Glomerular endothelial cell (primary cell): ENCODE measurements at places on chromosomes 12 and 14. TPM values are rescaled to one million over a fixed set of nuclear protein-coding genes. Genes with fewer than 3 reads are reported as not detected.
A peak's percentile ranks its signal among the peaks of the same experiment; 100 is the strongest.

DNA sequence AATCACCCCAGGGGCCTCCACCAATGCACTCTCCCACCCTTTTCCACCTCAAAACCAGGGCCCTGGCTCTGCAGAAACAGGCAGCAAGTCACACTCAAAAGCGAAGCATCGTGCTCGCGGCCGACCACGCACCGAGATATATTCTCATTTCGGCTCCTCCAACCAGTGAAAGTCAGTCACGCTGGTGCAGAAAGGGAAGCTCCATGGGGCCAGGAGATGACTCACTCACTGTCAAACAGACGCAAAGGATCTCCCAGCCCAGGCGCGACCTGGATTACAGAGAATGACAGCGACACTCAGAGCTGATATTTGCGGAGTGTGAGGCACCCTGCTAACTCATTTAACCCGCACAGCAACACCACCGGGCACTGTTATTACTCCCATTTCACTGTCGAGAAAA, 173.6 kb downstream of the CALM1 start:
- no peak for DNase-seq

Gene TMTC1
- total RNA-seq: 1.2 and 4.7 TPM in 2 replicates

GRCh38 chr14:83297361-83297760, 1763.7 kb upstream of the SEL1L start:
- no peak for DNase-seq

GRCh38 chr14:45095143-45095542, 11.2 kb downstream of the PRPF39 start:
- DNase-seq: no peak

GRCh38 chr12:123602651-123603195, 824 bp downstream of the DDX55 start:
- no peak for DNase-seq

GRCh38 chr12:132056320-132056719, 87.8 kb downstream of the DDX51 start:
- no peak for DNase-seq

- no peak for DNase-seq
Observed at GRCh38 chr12:65367396-65367795, 88.9 kb downstream of the MSRB3 start.

GRCh38 chr14:70281939-70282338, 77.5 kb downstream of the COX16 start:
- no peak for DNase-seq

GRCh38 chr12:120818416-120818815, 85.7 kb downstream of the SPPL3 start:
- DNase-seq: no peak

DNA sequence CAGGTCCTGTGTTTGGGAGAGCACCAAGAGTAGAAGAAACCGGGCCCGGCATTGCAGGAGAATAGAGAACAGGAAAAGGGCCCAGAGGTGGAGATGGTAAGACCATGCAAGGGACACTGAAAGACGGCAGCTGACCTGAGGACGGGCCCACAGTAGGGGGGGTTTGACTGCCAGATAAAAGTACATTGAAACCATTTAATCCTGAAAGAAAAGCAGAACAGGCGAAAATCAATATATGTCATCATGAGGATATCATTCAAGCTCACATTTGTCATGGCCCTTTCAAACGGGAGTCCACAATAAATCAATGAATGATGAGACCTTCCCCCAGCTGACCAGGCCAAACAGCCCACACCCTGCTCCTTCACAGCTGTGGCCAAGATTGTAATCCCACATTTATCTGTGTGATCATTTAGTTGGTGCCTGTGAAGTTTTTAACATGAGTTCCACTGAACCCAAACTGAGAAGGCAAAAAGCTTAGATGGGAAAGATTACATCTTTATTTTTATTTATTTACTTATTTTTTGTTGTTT, 39.5 kb downstream of the E2F7 start:
- DNase-seq: no peak

Gene OR4E2
- total RNA-seq: not detected in 2 replicates

- DNase-seq: no peak
Observed at GRCh38 chr12:49501895-49502294, 36.9 kb upstream of the KCNH3 start.

Gene CLEC14A
- 318 and 389 TPM in 2 replicates for total RNA-seq

- no peak for DNase-seq
Observed at GRCh38 chr14:61315313-61315712, 6.1 kb upstream of the PRKCH start.

Gene ABCC9
- total RNA-seq: 0.92 and 1.1 TPM in 2 replicates

Gene ZNF140
- 10.0 and 15.5 TPM in 2 replicates for total RNA-seq

DNA sequence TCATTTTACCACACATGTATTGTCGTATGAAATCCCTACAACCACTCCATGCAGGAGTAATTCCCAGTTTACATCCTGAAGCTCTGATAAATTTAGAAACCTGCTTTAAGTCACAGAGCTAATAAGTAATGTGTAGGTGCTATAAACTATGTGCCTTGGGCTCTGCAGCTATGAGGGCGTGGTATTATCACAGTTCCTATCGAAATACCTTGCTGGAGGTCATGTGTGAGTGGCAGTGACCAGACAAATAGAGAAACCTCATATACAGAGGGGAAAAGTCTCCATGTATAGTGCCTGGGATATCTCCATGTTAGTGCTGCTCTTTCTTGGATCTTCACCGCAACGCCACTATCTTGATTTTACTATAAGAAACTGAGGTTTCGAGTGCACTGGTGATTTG, 883 bp upstream of the TBC1D15 start:
- DNase-seq: no peak

- peak; percentile 80 for DNase-seq
Observed at GRCh38 chr12:116381744-116382685, 104.5 kb upstream of the MED13L start.

- DNase-seq: no peak
Observed at GRCh38 chr12:130220706-130221100, 58.4 kb downstream of the FZD10 start.

Gene SYT1
- total RNA-seq: 9.6 and 13.2 TPM in 2 replicates

Gene SRGAP1
- total RNA-seq: 14.9 and 16.4 TPM in 2 replicates

DNA sequence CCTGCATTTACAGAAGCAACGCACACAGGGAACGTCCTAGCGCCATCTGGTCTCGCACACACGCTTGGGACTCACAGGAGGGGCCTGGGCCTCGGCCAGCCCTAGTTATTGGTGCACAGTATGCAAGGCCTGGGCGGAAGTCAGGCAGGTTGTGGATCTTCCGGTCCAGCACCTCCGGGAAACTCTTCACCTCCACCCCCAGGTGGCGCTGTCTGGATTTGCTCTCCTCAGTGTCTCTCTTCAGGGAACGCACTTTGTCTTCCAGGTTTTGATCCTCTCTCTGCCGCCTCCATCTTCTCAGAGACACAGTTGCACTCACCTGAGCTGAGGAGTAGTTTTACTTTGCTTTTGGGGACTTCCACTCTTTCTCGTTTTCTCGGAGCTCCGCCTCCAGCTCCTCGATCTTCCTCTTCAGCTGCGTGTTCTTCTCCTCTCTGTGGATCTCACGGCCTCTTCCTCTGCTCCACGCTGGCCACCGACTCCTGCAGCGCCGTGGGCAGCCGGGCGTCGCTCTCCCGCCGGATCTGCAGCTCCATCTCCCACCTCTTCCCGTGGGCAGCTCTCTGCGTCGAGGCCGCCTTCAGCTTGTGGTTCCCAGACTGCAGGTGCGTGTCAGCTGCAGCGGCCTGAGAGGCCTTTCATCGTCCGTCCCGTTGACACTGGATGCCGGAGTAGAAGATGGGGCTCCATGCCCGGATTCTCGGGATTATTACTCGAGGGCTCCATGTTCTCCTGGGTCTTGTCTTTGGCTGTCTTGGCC, 933.8 kb downstream of the TMEM121 start:
- DNase-seq: no peak

Gene NUAK1
- 55.3 and 68.8 TPM in 2 replicates for total RNA-seq

GRCh38 chr12:94260717-94261116, 112.3 kb downstream of the PLXNC1 start:
- DNase-seq: no peak

Gene ACTR10
- total RNA-seq: 64.2 and 67.0 TPM in 2 replicates

Gene RFX4
- not detected in 2 replicates for total RNA-seq

Gene USP30
- total RNA-seq: 6.7 and 8.2 TPM in 2 replicates

DNA sequence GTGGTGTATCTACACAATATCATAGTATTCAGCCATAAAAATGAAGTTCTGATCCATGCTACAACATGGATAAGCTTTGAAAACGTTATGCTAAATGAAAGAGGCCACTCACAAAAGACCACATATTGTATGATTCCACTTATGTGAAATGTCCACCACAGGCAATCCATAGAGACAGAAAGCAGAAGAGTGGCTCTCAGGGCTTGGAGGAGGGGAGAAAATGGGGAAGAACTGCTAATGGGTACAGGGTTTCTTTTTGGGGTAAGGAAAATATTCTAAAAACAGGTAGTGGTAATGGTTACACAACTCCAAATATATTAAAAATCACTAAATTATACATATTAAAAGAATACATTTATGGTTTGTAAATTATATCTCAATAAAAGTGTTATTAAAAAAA, 16.5 kb downstream of the SCNN1A start:
- no peak for DNase-seq

DNA sequence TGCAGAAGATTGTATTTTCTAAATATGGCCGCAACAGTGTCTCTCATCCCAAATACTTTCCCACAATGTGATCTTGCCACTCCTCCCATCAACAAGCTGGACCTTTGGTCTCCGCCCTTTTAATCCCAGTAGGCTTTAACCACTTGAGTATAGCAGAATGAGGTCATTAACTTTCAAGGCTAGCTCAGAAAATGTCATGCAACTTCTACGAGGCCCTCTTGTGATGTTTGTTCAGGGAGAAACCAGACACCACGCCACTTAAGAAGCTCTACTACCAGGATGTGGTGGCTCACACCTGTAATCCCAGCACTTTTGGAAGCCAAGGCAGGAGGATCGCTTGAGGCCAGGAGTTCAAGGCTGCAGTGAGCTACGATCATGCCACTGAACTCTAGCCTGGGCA, 20.1 kb upstream of the OR6J1 start:
- DNase-seq: no peak

Gene FITM1
- 0.29 TPM in 1 of 2 replicates, not detected in the other for total RNA-seq

DNA sequence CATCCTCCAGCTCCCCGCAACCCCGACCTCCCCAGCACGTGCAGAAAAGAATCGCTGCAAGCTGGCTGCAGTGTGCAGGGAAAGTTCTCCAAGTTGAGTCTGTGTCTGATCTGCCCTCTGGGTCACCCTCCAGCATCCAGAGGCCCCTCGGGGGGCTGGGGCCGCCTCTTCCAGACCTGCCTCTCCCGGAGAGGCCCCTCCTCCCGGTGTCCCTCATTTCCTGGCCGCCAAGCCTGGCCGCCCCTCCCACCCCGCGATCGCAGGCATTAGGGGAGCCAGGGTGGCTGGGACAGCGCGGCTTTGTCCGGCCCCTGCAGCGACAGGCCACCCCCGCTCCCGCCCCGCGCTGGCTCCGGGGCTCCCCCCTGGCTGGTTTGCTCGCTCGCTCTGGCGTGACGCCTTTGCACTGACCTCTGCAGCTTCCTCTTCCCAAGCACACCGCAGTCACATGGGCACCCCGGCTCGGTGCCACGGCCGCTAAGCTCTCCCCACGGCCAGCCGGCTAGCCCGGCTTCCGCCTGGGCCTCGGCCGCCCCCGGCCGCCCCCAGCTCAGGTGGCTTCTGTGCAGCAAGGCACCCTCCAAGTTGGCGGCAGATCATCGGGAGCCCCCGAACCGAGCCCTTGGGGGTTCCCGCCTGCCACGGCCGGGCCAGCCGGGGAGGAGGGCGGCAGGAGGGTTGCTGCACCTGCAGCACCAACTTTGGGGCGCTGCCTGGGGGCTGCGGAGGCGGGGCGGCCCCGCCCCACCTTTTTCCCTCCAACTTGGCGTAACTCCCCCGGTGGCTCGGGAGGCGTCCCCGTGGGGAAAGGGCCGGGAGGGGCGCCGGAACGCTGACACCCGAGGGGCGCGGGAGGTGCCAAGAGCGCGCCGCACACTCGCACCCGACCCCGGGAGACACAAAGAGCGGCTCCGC, 43.7 kb downstream of the KDM2B start:
- no peak for DNase-seq

Gene OR11H7
- not detected in 2 replicates for total RNA-seq

DNA sequence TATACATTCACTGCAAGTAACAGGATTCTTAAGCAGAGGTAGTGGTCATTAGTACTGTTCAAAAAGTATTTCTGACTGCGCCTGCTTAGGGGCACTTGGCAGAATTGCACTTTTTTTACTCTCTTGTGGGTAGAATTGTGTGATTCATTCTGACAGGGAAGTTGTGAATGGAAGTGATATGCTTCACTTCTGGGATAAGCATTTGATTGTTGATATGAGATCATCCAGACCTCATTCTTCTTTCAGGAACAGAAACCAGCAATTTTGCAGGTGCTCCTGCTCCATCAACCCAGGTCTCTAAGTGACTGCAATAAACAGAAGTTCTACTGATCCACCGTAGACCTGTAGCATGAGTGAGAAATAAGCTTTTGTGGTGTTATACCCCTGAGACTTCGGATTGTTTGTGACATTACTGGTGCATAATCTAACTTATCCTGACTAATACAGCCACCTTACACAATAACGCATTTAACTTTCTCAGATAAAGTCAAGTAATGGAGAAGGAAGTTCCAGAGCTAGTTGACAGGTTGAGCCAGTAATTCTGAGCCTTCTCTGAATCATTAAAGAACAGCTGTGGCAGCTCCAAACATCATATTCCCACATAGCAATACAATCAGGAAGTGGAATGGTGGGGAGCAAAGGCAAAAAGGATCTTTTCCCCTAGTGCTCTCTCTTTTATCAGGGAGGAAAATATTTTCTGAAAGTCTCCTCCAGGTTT, 387.9 kb downstream of the SYT1 start:
- DNase-seq: no peak

DNA sequence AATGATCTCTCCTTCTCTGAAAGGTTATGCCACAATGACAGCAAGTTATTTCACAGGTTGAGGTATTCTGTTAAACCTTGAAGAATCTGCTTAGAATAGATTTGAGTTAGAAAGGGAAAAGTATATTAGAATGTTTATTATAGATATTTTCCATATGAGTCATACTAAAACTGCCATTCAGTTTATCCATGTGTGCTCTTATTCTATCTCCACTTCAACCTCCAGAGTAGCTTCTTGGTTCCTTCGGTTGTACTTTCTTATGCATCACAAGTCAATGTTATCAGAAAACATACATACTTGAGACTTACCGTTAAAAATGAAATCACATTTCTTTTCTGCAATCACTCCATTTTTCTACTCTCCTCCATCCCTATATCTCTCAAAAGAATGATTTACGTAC, 197.7 kb downstream of the BCAT1 start:
- no peak for DNase-seq

DNA sequence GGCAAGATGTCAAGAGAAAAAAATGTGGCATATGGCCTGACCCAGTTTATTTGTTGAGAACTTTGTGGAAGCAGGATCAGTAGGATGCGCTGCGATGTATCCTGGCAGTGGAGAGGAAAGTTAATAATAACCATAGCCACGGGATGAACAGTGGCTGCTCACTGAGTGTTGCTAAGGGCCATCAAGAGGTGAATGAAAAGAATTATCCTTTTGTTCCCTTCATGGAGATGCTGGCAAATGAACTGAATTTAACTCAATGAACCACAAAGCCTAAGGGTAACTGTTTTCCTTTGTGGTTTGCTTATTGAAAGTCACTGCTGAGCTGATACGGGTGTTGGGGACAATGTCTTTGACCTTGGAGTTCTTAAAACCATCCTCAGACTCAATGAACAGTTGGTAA, 476.5 kb downstream of the APAF1 start:
- DNase-seq: no peak
